ENCODE measurements at places on chromosomes 2 and 18. TPM values are rescaled to one million over a fixed set of nuclear protein-coding genes. Genes with fewer than 3 reads are reported as not detected.

The GALR1 gene
- total RNA-seq, result not detected

The TRAF3IP1 gene
- 5.4 TPM for total RNA-seq

The SKA1 gene
- 45.6 TPM for total RNA-seq

DNA sequence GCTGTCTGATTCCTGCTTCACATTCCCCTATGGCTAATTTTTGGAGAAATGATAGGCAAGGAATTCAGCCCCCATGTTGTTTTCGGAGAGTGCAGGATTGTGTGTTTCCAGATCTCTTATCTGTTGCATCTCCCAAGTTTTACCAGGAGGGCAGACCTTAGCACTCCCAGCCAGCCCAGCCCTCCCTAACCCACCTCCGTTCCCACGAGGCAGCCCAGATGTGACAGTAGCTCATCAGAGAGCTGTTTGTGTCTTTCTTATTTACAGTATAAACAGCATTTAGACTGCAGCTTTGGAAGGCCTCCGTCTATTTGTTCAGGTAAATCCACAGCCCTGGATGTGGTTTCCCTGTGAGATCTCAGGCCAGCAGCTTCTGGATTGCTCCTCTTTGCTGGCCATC lies 91.6 kb downstream of the THNSL2 start:
- no peaks in the 10 kb centered on the region for H3K36me3 ChIP-seq
- no peak overlapping the region for H3K4me3 ChIP-seq
- peaks cover 7% of the 10 kb centered on the region for H3K27me3 ChIP-seq
- no peak for DNase-seq
- H3K4me1 ChIP-seq, result peaks cover 5% of the 10 kb centered on the region
- no peak overlapping the region for H3K27ac ChIP-seq

DNA sequence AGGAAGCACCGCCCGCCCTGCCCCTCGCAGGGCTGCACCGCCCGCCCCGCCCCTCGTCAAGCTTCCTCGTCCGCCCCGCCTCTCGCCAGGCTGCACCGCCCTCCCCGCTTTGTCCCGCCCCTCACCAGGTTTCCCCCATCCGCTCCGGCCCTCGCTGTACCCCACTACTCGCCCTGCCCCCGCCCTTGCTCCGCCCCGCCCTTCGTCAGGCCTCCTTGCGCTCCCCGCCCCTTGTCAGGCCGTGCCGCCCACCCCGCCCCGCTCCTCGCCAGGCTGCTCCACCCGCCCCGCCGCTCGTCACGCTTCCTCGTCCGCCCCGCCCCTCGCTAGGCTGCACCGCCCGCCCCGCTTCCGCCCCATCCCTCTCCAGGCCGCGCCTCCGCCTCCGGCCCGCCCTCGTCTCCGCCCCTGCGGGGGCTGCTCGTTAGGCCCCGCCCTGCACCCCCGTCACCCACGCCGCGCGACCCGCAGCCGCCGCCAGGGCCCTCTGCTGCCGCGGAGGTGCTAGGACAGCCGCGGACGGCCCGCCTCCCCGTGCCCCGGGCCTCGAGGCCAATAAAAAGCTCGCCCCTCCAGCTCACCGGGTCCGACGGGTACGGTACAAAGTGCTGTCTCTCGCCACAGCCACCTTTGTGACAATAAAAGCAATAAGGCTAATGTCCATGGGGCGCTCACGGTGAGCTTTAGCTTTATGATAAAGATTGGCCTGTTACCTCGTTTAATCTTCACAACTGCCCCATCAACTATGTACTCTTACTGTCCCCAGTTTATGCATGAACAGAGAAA lies 602 bp upstream of the DNPEP start:
- peak overlapping the region; percentile 67 for H3K27ac ChIP-seq
- peak; percentile 98 for DNase-seq
- peaks cover 21% of the 10 kb centered on the region for H3K36me3 ChIP-seq
- peak overlapping the region; percentile 70 for H3K4me3 ChIP-seq
- peaks cover 9% of the 10 kb centered on the region for H3K27me3 ChIP-seq
- peaks cover 16% of the 10 kb centered on the region for H3K4me1 ChIP-seq

DNA sequence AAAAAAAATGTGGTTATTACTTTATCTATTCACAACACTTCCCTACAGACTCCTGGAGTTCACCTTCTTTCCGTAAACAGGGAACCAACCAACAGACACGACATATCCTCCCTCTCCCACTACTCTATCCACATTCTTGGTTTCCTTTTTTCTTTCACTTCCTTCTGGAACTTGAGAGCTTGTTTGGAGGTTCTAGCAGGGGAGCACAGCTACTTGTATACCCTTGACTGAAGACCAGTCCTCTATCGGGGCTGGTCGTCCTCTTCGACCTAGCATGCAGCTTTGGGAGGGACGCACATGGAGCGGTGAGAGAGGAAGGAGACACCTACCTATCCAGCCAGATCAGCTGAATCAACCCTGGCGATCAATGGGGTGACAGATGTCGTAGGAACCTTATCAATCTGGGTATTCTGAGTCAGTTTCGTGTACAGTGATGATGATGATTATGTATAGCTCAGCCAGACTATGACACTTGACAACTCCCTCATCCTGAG lies 43.5 kb upstream of the MSH2 start:
- H3K27ac ChIP-seq, result no peak overlapping the region
- no peaks in the 10 kb centered on the region for H3K4me1 ChIP-seq
- H3K27me3 ChIP-seq, result peaks cover 3% of the 10 kb centered on the region
- no peak for DNase-seq
- no peak overlapping the region for H3K4me3 ChIP-seq

GRCh38 chr2:197088694-197089093 lies 162.2 kb upstream of the PGAP1 start:
- H3K27ac ChIP-seq, result no peak overlapping the region
- H3K4me1 ChIP-seq, result no peaks in the 10 kb centered on the region
- no peaks in the 10 kb centered on the region for H3K27me3 ChIP-seq
- DNase-seq, result no peak

DNA sequence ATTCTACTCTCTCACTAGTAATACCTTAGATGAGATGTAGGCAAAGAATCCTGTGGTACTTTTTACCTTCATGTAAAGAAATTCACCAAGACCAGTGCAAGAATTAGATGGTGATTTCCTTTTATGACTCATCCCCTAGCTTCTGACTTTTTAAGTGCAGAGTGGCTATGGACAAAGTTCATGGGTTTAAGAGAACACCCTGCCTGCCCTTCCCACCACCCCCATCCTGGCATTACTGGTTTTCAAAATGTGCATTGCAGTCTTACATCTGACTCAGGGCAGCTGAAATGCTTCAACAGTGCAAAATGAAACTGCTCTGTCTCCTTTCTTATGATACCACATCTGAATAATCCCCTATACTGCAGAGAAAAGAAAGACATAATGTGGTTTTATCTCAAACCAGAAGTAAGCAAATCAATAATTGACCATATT lies 22.6 kb downstream of the MAIP1 start:
- peak; percentile 36 for DNase-seq
- H3K36me3 ChIP-seq, result no peaks in the 10 kb centered on the region

- no peaks in the 10 kb centered on the region for H3K36me3 ChIP-seq
- no peak overlapping the region for H3K4me3 ChIP-seq
- DNase-seq, result no peak
- H3K4me1 ChIP-seq, result peaks cover 14% of the 10 kb centered on the region
Measured at GRCh38 chr2:112841295-112842044, 4.9 kb upstream of the IL1B start.

- no peaks in the 10 kb centered on the region for H3K36me3 ChIP-seq
- H3K27me3 ChIP-seq, result no peaks in the 10 kb centered on the region
- no peak for DNase-seq
- H3K4me1 ChIP-seq, result peaks cover 2% of the 10 kb centered on the region
- H3K4me3 ChIP-seq, result no peak overlapping the region
- no peak overlapping the region for H3K27ac ChIP-seq
Measured at GRCh38 chr2:213220967-213221603, 63.2 kb upstream of the SPAG16 start.

DNA sequence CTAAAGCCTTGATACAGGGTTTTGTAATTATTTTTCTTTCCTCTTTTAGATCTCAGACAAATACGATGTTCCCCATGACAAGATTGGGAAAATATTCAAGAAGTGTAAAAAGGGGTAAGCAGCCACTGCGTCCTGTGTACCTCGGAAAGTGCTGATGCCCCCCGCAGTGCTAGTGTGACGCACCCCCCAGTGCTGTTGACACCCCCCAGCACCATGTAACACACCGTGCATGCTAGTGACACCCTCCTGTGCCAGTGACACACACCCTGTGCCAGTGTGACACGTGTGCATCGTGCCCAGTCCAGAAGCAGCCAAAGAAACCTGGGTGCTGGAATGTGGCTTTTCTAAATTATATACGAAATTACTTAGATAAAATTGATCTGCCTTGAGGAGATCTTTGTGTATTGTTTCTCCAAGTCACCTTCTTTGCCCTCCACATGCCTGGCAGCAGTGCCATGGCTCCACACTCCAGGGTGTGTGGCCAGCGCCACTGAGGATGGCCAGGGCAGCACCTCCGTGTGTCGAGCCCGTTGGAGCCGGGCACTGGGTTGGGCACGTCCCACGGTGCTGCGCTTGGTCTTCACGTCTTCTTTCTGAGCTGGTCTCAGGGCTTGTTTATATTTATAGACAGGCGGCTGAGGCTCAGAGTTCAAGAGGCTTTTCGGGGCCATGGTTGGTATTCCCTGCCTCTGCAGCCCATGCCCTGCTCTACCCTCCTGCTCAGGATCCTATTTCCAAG lies 44.3 kb upstream of the KLF11 start:
- no peak for DNase-seq
- no peaks in the 10 kb centered on the region for H3K36me3 ChIP-seq
- no peak overlapping the region for H3K4me3 ChIP-seq
- H3K27me3 ChIP-seq, result no peaks in the 10 kb centered on the region
- peaks cover 11% of the 10 kb centered on the region for H3K4me1 ChIP-seq
- H3K27ac ChIP-seq, result no peak overlapping the region

DNA sequence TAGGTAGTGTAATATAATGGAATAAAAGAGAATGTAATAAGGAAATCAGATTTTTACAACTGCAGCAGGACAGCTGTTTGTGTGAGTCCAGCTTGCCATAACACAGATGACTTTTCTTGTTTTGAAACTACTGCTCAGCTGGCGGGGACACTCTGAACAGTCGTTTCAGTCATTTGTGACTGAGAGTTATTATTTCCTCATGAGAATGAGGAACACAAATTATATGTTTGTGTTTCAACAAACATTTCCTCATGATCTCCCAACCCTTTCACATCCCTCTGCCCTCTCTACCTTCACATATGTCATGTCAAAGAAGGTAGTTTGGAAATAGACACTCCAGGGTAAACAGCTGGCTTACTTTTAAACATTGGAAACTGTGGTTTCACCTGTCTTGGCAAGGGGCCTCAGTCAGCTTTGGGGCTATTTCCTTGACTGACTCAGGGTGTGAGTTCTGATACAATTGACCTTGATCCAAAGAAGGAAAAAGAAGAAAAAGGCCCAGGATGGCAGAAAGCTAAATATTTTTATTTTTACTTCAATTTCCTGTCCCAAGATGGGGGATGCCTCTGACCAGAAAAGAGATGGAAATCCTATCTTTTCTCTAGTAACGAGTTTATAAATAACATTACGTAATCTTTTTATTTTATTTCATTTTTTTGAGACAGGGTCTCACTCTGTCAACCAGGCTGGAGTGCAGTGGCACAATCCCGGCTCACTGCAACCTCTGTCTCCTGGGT lies 593 bp downstream of the SP140L start:
- H3K27ac ChIP-seq, result peak overlapping the region; percentile 90
- no peaks in the 10 kb centered on the region for H3K27me3 ChIP-seq
- H3K4me1 ChIP-seq, result peaks cover 70% of the 10 kb centered on the region
- no peak for DNase-seq

DNA sequence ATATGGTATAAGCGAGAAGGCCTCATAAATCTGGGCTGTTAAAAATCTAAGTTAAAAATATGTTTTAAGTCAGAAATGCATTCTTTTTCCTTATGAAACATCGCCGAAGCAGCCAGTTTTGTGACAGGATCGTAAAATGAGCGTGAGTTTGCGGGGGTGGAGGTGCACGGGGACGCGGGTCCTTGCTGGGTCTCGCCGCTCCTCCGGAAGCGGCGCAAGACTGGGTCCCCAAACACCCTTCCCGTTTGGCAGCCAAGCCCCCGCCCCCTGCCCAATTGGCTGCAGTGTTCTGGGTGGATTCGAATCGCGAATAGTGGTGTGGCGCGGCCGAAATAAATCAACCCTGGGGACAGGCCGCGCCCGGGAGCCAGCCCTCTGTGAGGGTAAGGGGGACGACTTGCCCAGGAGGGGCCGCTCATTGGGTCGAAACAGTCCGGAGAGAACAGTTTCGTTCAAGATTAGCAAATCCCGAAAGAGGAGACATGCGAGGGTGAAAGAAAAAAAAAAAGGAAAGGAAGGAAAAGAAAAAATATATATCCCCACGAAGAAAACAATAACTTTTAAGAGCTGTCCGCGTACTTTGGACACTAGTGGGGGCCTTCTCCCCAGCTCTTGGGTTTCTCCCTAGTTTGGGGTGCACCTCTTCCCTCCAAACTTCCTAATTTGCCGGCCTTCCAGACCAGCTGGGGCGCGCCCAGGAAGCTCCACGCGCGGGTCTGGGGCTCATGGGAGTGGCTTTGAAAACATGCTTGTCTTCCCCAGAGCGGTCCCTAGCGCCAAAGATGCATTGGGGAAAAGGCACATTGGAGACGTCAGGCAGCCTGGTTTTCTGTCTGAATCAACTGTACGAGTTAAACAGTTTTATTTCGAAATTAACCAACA lies 3.1 kb upstream of the GATA6 start:
- no peak overlapping the region for H3K4me3 ChIP-seq
- DNase-seq, result no peak
- peaks cover 6% of the 10 kb centered on the region for H3K36me3 ChIP-seq
- H3K4me1 ChIP-seq, result peaks cover 19% of the 10 kb centered on the region

- no peaks in the 10 kb centered on the region for H3K36me3 ChIP-seq
- H3K27me3 ChIP-seq, result peaks cover 3% of the 10 kb centered on the region
- no peak overlapping the region for H3K4me3 ChIP-seq
Measured at GRCh38 chr2:224086226-224086914, 47.3 kb upstream of the SERPINE2 start.

- no peak overlapping the region for H3K27ac ChIP-seq
- no peaks in the 10 kb centered on the region for H3K27me3 ChIP-seq
- H3K36me3 ChIP-seq, result no peaks in the 10 kb centered on the region
- DNase-seq, result no peak
Measured at GRCh38 chr2:140338795-140339194, 1558.6 kb upstream of the NXPH2 start.

GRCh38 chr2:127392828-127393578 lies 5.2 kb upstream of the MAP3K2 start:
- no peak for DNase-seq
- H3K27ac ChIP-seq, result no peak overlapping the region
- H3K4me3 ChIP-seq, result no peak overlapping the region
- H3K4me1 ChIP-seq, result peaks cover 36% of the 10 kb centered on the region
- H3K27me3 ChIP-seq, result no peaks in the 10 kb centered on the region

GRCh38 chr2:133941666-133942065 lies 312.2 kb upstream of the MGAT5 start:
- no peaks in the 10 kb centered on the region for H3K36me3 ChIP-seq
- no peak overlapping the region for H3K27ac ChIP-seq
- H3K27me3 ChIP-seq, result no peaks in the 10 kb centered on the region
- DNase-seq, result no peak

GRCh38 chr2:232490221-232491138 lies 2.8 kb upstream of the ECEL1 start:
- H3K4me3 ChIP-seq, result no peak overlapping the region
- no peak overlapping the region for H3K27ac ChIP-seq
- H3K27me3 ChIP-seq, result peaks cover 30% of the 10 kb centered on the region
- no peaks in the 10 kb centered on the region for H3K36me3 ChIP-seq
- DNase-seq, result no peak

- no peaks in the 10 kb centered on the region for H3K27me3 ChIP-seq
- no peak for DNase-seq
- H3K4me3 ChIP-seq, result no peak overlapping the region
Measured at GRCh38 chr18:48631851-48632250, 93.0 kb downstream of the CTIF start.

GRCh38 chr18:361941-362310 lies 94.1 kb upstream of the THOC1 start:
- H3K27me3 ChIP-seq, result no peaks in the 10 kb centered on the region
- H3K4me3 ChIP-seq, result no peak overlapping the region
- H3K27ac ChIP-seq, result no peak overlapping the region
- no peaks in the 10 kb centered on the region for H3K36me3 ChIP-seq
- no peaks in the 10 kb centered on the region for H3K4me1 ChIP-seq

Measured in activated CD4-positive, alpha-beta memory T cell treated with anti-CD3 and anti-CD28 coated beads, Interleukin-2, amount 10 ng/mL, durations not matched to agents 7 days and 5 days (primary cell).